ENCODE measurements at places on chromosomes 11 and 22. TPM values are rescaled to one million over a fixed set of nuclear protein-coding genes. Genes with fewer than 3 reads are reported as not detected.

DNA sequence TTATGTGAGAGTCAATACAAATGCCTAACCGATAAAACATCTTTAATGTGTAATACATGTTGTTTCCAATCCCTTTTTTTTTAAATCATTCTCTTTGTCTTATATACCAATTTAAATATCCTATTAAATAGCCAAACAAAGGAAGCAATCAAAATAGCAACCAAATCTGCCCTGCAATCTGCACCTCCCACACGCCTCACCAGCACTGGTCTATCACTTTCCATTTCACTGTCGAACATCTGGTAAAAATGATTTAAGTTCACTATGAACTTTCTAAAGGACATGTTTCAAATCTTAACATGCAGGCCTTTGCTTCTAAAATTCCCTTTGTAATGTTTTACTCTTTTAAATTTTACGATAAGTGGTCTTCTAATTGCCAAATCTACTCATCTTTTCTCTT is 1305.5 kb upstream of the TENM4 start:
- DNase-seq, result no peak
- no peak overlapping the region for H3K27ac ChIP-seq
- no peaks in the 10 kb centered on the region for H3K36me3 ChIP-seq

GRCh38 chr11:131923309-131923708 is 552.9 kb downstream of the NTM start:
- no peak for DNase-seq
- H3K4me3 ChIP-seq, result no peak overlapping the region
- no peaks in the 10 kb centered on the region for H3K36me3 ChIP-seq
- H3K27me3 ChIP-seq, result no peaks in the 10 kb centered on the region
- H3K4me1 ChIP-seq, result peaks cover 17% of the 10 kb centered on the region

- H3K4me3 ChIP-seq, result no peak overlapping the region
- no peaks in the 10 kb centered on the region for H3K27me3 ChIP-seq
- H3K27ac ChIP-seq, result no peak overlapping the region
- H3K4me1 ChIP-seq, result no peaks in the 10 kb centered on the region
Observed at GRCh38 chr11:81707881-81708280, 1025.8 kb downstream of the FAM181B start.

DNA sequence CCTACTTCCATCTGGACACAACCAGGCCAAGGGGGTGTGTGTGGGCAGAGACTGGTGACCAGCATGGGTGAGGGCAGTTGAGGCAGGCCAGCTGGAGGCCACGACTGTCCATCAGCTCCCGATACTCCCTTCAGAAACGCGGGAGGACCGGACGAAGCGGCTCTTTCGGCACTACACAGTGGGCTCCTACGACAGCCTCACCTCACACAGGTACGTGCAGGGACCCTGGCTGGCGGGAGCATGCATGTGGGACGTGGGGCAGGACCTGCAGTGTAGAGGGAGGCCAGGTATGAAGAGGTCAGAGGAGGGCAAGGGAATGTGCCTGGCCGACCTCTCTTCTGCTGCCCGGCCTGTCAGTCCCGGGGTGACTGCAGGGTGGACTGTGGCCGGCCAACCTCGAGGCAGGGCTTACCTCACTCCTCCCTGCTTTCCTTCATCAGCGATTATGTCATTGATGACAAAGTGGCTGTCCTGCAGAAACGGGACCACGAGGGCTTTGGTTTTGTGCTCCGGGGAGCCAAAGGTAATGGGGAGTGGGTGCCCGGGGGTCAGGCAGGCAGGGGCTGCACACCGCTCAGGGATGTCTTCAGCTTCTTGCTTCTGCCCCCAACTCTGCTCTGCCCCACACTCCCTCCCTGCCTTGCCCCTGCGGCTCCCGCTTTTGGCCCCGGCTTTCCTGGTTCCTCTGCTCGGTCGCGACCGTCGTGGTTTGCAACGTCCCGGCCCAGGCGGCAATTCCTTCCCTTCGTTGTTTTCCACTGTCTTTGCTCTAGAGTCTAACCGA is 31.3 kb downstream of the SHANK3 start:
- H3K27me3 ChIP-seq, result no peaks in the 10 kb centered on the region
- H3K27ac ChIP-seq, result no peak overlapping the region
- no peak overlapping the region for H3K4me3 ChIP-seq
- peaks cover 6% of the 10 kb centered on the region for H3K4me1 ChIP-seq

- DNase-seq, result no peak
- H3K36me3 ChIP-seq, result no peaks in the 10 kb centered on the region
- H3K4me1 ChIP-seq, result no peaks in the 10 kb centered on the region
- H3K4me3 ChIP-seq, result no peak overlapping the region
- no peaks in the 10 kb centered on the region for H3K27me3 ChIP-seq
- no peak overlapping the region for H3K27ac ChIP-seq
Observed at GRCh38 chr11:93403930-93404329, 73.4 kb downstream of the DEUP1 start.

Gene KLHDC7B
- total RNA-seq, result not detected

Gene PRG2
- not detected for total RNA-seq

Gene TBX1
- total RNA-seq, result 3.1 TPM

Data from sigmoid colon (tissue), 7 donors.